Bronchial smooth muscle cell (primary cell): ENCODE measurements at places on chromosomes 4 and X. TPM values are rescaled to one million over a fixed set of nuclear protein-coding genes. Genes with fewer than 3 reads are reported as not detected.

MUC7 gene
- not detected in 2 replicates for total RNA-seq

MAGEB10 gene
- not detected in 2 replicates for total RNA-seq

SMIM31 gene
- not detected in 2 replicates for total RNA-seq

RRH gene
- not detected in 2 replicates for total RNA-seq

ARHGEF38 gene
- not detected in 2 replicates for total RNA-seq

UBE2D3 gene
- total RNA-seq: 205 and 206 TPM in 2 replicates

ETDA gene
- not detected in 2 replicates for total RNA-seq

KLHL13 gene
- 15.9 and 21.1 TPM in 2 replicates for total RNA-seq

OTOP1 gene
- total RNA-seq: not detected in 2 replicates

CXCL8 gene
- 0.17 and 1.9 TPM in 2 replicates for total RNA-seq

NKX3-2 gene
- 0.60 and 2.4 TPM in 2 replicates for total RNA-seq

CSAG2 gene
- not detected in 2 replicates for total RNA-seq

PDE6B gene
- total RNA-seq: 0.63 and 1.6 TPM in 2 replicates
